ENCODE measurements at places on chromosomes 3 and 15.

DNA sequence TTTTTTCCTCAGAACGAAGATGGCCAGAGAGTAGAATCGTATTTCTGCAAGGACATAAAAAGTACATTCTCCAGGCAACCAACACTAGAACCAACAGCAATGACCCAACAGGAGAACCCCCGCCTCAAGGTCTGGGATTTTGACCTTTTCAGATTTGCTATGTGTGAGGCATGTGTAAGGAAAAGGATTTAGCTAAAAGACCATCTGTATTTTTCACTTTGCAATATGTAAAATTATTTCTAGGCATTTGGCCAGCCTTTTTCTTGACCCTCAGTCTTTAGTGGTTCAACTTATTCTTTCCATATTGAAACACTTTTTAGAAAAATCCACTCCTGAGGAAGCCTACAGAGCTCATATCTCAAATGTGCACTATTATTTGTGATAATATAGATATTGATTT lies 219.2 kb upstream of the GOLGA6L4 start:
- DNase-seq = no peak

DNA sequence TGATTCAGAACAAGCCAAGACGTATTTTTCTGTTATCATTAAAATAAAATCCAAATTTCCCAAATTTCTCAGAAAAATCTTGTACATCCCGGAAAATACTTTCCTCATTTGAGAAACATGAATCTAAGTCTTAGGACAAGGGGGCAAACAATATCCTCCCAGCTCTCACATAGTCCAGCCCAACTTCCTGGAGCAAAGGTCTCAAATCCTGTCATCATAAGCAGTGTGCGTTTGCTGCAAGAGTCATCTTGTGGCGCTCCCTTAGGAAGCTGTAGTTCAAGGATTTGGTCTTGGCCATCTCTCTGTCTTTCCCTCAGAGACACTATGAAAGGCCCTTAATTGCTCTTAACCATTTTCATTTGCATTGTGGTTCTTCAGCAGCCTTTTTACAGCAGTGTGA lies 57.5 kb upstream of the GSK3B start:
- peak; percentile 75 for DNase-seq

DNA sequence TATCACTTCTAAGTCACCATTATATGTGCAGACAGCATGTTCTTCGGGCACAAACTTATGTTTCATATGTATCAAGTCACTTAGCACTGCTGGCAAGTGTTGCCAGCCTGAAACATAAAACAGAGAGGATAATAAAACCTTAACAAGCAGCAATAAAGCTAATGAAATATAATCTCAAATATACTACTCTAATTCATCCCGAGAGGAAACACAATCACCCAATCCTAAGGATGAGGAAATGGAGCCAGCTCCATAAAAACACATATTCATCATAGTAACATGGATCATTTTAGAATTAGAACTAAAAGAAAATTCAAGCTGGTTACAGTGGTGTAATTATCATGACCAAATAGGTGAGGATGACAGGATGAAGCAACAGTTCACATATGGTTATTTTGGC lies 1072.7 kb downstream of the EPHA3 start:
- DNase-seq = no peak

DNA sequence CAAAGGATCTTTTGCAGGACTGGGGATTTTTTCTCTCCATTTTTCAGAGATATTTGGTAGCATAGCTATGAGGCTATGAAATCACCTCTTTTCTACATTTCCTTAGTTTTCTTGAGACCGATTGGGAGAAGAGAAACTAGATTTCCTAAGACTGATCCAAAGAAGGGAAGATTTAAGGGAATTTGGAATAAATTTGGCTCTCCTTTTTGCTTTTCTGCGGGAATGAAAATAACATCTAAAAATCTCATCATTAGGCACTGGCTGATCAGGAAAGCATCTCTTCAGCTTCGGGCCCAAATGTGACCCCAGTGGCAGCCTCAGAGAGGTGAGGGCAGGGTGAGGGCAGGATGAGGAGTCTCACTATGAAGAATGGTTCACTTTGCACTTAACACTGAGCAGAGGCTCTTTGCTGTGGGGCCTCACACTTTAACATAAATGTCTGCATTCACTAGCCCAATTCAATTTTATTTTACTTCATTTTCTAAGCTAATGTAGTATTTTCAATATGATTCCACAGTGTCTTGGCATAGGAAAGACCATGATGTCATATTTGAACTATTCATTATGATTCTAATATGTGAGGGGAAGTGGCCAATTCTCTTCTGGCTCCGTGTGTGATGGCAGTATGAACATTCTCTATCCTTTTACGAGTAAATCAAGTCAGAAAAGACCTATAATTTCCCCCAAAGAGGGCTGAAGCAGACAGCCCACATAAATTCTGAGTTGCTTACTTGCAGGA lies 193.2 kb downstream of the MEX3B start:
- DNase-seq = no peak

DNA sequence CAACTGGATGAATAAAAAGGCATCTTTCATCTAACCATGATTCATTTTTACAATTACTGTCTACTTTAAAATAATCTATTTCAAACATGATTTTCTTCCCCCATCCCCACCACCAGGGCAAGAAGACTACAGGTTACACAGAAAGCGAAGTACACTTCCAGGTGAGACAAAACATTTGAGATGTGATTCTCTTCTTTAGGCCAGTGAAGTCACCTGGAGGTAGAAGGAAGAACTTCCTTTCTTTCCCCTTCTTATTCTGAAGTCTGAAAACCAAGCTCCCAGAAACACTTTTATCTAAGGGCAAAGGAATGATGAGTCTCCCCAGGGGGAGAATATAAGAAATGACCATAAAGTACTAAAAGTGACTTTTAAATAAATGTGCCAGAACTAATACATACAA lies 36.7 kb downstream of the SHQ1 start:
- DNase-seq = no peak

- DNase-seq = no peak
Measured at GRCh38 chr15:41561104-41561776, 2.2 kb downstream of the TYRO3 start.

DNA sequence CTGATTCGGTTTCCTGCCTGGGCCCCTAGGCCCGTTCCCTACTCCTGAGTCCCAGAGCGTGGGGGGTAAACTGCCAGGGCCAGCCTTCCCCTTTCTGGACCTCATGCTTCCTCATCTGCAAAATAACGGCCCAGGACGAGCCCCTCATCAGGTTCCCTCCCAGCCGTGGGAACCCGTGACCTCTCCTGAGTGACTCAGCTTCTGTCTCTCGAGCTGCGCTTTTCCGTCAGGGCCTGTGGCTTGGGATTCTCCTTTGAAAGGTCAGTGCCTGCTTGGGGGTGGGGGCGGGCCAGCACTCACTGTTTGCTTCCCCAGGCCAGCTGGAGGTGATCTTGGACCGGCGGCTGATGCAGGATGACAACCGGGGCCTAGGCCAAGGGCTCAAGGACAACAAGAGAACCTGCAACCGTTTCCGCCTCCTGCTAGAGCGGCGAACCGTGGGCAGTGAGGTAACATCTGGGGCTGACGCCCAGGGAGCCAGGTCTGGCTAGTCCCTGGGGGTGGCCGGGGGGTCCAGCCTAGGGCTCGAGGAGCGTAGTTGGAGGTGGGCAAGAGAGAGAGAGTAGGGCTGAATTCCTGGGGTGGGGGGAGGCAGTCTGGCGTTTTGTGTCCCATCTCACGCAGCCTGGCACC lies 12.8 kb downstream of the MAN2A2 start:
- DNase-seq = no peak

- DNase-seq = no peak
Measured at GRCh38 chr15:31148297-31149087, 47.0 kb upstream of the TRPM1 start.

DNA sequence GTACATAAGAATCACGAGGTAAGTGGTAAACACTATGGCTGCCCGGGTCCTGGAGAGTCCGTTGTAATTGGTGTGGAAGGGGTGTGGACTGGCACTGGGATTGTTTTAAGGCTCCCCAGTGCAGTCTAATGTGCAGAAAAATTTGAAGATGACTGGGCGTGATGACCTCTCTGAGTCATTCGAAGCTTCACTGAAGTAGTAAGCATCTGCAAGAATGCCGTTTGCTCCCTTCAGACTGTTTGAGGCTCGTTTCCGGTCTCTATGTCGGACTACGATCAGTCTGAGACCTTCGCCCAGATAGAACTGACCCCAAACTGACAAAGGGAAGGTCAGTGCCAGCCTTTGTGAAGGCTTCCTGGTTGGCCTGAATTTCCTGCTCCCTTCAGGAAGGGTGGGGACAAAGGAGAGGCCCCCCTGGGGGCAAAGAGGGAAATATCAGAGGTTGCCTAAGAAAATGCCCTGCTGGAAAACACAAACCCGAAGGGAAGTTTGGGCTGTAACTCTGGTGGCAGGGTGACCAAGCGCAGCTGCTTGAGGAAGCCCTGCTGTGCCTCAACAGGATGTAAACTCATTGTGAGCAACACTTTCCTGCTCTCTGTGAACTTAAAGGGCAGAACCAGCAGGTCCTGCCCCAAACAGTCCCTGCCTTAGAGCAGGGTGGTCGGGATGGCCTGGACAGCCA lies 34.6 kb downstream of the BTD start:
- DNase-seq = no peak

- no peak for DNase-seq
Measured at GRCh38 chr15:85872125-85872524, 77.4 kb upstream of the KLHL25 start.

DNA sequence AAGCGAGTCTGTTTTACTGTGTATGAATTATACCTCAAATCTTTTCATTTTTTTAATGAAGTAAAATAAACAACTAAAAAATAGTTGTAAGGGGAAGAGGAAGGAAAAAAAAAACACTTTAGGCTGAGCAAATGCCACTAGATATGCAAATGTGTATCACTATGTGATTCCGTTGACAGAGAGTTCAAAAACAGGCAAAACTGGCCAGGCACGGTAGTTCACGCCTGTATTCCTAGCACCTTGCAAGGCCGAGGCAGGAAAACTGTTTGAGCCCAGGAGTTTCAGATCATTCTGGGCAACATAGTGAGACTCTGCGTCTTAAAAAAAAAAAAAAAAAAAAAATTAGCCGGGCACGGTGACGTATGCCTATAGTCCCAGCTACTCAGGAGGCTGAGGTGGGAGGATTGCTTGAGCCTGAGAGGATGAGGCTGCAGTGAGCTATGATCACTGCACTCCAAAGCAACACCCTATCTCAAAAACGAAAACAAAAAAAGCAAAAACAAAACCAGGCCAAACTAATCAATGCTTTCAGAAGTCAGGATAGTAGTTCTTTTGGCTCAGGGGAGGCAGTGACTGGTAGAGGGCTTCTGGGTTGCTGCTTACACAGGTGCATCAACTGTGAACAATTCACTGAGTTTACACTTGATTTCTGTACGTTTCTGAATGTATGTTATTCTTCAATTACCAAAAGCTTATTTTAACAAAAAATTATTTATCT lies 7.4 kb downstream of the PRC1 start:
- no peak for DNase-seq

- no peak for DNase-seq
Measured at GRCh38 chr15:101482526-101483371, 6.8 kb downstream of the PCSK6 start.

DNA sequence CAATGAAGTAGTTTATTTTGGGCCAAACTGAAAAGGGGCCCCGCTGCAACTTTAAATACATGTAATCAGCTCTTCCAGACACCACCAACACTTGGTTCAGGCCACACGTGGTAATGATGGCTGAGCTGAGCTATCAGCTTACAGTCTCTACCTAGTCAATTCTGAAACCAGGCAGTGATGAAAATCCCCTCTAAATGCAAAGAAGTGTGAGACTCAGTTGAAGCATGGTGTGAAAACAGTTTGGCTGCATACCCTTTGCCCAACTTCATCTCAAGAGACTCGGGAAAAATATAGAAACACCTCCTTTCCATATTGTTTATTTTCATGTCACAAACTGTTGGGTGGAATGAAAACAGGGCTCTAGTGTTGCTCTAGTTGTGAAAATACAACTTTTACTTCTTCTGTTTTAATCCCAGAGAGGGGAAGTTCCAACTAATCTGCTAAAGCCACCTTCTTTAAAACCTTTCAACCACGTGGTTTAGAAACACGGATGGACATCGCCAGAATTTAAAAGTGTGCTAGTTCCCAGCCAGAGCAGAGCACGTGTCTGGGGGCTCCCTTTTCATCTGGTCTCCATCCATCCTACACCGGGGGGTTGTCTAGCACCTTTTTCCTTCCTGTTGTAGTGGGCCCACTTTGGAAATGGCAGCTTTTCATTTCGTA lies 229.1 kb downstream of the EPHB1 start:
- DNase-seq = no peak

GRCh38 chr3:37641556-37641955 lies 220.1 kb upstream of the CTDSPL start:
- no peak for DNase-seq

DNA sequence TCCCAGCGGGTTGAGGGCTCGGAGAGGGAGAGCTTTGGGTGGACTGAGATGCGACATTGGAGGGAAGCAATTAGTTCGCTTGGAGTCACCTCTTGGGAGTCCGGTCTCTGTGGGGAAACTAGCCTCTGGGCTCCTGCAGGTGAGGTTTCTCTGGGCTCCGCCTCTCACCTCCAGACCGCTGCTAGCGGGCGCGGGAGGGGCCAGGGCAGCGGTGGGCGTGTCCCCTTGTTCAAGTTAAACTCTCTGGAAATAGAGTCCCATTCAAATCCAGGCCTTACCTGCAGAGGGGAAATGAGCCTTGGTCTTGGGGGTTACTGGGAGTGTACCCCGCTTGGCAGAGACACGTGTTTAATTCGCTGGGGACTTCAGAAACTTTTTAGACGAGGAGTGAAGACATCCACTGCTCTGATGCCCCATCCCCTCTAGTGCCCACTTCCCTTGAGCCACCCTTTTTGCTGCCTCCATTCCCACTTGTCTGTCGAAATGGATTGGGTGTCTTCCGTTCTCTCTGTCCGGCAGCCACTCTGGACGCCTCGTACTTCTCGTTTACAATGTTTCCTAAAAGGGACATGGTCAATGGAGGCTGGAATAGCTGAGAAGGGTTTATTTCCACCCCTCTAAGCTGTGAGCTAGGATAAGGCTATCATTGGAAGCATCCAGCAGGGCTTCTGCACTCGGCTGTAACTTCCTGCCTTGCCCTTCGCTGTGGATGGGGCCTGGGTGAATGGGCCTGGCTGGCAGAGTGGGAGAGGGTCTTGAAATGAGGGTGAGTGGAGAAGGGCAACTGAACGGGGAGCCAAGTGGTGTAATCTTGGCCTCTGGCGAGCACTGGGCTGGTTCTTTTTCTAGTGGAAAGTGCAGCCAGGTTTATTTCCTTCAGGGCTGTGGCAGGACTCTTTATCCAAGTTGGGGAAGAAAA lies 1.1 kb downstream of the MITF start:
- peak; percentile 70 for DNase-seq
